NCI-H446 (cell line): ENCODE measurements at places on chromosomes 7 and 10.

DNA sequence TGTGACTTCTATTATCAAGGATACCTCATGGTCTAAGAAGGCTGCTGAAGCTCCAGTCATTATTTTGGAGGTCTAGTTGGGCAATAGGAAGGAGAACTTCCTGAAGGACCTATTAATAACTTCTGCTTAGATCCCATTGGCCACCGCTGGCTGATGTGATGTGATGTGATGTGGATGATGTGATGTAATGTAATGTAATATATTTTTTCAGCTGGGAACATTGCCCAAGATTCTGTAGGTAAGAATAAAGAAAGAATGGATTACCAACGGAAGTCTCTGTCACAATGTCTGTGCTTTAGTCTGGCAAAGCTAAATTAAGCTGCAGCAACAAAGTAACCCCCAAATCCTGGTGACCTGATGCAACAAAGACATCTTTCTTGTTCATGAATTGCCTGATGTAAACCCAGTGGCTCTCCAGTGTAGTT is 233.7 kb downstream of the PTEN start:
- no peak for DNase-seq

DNA sequence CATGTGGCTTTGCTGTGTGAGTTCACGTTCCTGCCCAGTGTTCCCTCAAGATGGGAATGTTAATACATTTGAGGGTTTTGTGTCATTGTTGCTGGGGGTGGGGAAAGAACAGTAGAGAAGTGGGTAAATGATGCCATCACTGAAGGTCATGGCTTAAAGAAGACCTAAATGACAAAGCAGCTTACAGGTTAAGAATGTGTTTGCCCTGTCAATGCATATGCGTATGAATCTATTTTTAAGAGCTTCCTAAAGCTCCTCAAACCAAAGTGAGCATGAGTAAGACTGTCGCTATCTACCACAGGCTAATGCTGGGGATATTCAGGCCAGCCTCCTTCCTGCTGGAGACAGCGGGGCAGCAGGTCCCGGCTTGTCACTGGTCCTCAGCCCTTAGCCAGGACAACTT is 162.9 kb downstream of the CREB5 start:
- no peak for DNase-seq

- DNase-seq: no peak
These were observed 56.3 kb downstream of the POU6F2 start for GRCh38 chr7:39033885-39034624.

GRCh38 chr10:69315610-69316312 is 37.5 kb downstream of the HK1 start:
- no peak for DNase-seq

- DNase-seq: no peak
These were observed 283.1 kb upstream of the PITRM1 start for GRCh38 chr10:3455385-3456334.

DNA sequence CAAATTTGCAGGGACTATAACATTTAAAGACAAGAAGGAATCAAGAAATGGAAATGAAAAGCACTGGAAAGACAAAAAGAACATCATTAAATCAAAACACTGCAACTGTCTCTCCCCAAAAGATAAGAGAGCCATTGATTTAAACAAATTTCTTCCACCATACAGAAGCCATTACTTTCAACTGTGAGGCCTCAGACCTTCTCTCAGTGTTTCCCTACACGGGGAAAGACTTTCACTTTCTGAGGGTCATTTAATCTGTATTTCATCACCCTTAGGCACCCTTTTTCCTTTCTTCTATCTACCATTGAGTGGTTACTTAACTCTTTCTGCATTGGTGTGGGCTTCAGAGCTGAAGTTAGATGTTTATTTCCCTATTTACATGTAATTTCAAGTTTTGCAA is 47.5 kb downstream of the CCDC172 start:
- no peak for DNase-seq

- DNase-seq: no peak
These were observed 656.4 kb upstream of the TEX47 start for GRCh38 chr7:89451911-89452310.

GRCh38 chr10:125160856-125161706 is 718 bp upstream of the CTBP2 start:
- DNase-seq: peak; percentile 76

GRCh38 chr10:97030894-97031293 is 154.9 kb downstream of the SLIT1 start:
- no peak for DNase-seq

DNA sequence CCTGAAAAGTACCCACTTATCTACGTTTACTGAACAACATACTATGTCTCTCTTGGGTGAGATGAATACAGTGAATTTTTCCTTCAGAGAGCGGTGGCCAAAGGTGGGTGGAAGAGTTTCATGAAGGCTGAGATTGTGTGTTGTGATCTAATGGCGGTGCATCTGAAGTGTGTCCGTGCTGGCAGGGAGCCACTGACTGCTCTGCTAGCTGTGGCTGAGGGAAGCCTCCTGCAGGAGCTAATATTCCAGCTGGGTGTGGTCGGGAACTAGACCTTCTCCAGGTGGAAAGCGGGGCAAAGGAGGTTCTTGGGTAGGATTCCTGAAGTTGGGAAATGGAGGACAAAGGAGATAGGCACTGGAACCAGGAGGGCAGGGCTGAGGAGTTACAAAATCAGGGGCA is 69.2 kb upstream of the GRB10 start:
- no peak for DNase-seq

GRCh38 chr10:78028438-78029268 is 662 bp downstream of the POLR3A start:
- DNase-seq: no peak

- DNase-seq: peak; percentile 87
These were observed 27.2 kb upstream of the MSRB2 start for GRCh38 chr10:23067939-23068775.

DNA sequence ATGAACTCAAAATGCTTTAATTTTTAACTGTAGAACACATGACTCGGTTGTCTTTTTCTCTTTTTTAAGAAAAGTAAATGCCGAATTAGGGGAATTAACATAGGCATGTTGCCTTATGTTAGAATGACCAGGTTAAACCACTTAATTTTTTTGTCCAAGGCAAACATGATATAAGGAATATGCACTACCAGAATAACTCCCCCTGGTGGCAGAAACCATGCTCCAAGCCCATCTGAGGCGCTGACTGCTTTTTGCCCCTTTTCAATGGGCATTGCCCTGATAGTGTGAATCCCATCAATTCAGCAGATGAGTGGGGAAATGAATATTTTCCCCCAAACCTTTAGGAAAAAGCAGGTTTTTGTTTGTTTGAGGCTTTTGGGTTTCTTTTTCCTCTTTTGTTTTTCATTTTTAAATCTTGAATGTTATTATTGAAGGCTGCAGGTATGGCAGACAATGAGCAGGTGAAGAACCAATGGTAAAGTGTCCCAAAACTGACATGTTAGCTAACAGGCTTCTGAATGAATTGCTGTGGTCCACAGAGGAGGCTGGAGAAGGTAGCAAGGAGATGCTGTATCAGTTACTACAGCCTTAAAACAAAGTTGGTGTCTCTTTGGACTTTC is 284.3 kb downstream of the SORCS3 start:
- DNase-seq: no peak
